ENCODE measurements at places on chromosomes 5 and 9. TPM values are rescaled to one million over a fixed set of nuclear protein-coding genes. Genes with fewer than 3 reads are reported as not detected.
A peak's percentile ranks its signal among the peaks of the same experiment; 100 is the strongest.

GRCh38 chr5:37859805-37860204, 20.0 kb upstream of the GDNF start:
- DNase-seq = no peak

GRIN3A gene
- total RNA-seq = 0.81 TPM

UIMC1 gene
- 32.1 TPM for total RNA-seq

- no peak for DNase-seq
Observed at GRCh38 chr9:18976709-18977531, 56.1 kb downstream of the SAXO1 start.

CCDC192 gene
- not detected for total RNA-seq

DNA sequence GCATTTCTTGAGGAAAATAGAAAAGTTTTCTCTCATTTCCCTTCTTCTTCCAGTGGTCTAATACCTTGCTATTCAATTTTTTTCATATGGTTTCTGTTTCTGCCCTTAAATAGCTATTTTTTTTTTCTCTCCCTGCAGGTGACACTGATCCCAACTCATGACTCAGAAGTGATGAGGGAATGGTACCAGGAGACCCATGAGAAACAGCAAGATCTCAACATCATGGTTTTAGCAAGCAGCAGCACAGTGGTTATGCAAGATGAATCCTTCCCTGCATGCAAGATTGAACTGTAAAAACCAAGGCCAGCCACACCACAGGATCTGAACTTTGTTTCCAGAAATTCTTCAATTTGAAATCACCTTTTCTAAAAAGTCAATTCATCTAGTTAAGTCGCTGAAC, 97.7 kb downstream of the MAP1B start:
- no peak for DNase-seq

GRCh38 chr5:116672203-116672602, 97.6 kb upstream of the SEMA6A start:
- DNase-seq = no peak

GRCh38 chr9:113955076-113955752, 79.1 kb downstream of the ZNF618 start:
- DNase-seq = no peak

DNA sequence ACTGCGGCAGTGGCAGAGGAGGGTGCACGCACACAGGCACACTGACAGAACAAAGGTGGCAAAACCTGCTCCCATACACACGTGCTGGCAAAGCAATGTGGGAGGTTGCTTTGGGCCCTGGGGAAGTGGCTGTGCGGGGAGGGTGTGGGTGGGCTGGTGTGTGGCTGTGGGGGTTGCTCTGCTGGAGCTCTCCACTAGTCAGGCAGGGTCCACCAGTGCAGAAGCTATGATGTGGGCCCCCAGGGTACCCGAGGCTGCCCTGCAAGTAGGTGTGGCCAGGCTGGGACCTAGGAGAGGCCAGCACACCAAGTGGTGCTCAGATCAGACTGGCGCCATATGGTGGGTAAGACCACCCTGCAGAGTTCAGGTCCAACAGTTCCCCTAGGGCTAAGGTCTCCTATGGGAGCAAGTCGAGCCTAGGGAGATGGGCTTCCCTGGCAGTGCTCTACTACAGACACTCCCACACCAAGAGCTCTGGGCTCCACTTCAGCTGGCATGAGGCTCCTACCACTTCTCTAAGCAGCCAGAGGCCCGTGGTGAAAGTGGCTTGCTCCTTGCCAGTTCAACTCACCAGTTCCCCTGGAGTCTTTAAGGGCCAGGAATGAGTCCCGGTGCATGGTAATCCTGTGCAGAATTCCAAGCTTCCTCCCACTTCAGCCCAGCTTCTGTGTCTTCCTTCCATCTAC, 46.2 kb upstream of the IFNE start:
- no peak for DNase-seq

PCDHB12 gene
- total RNA-seq = 1.0 TPM

GPRIN1 gene
- total RNA-seq = 0.56 TPM

- DNase-seq = no peak
Observed at GRCh38 chr5:168683247-168683926, 104.2 kb upstream of the PANK3 start.

GRCh38 chr5:112109331-112110007, 309.6 kb downstream of the EPB41L4A start:
- peak; percentile 38 for DNase-seq

GRCh38 chr5:170252720-170253350, 20.1 kb downstream of the C5orf58 start:
- no peak for DNase-seq

HTR4 gene
- 0.22 TPM for total RNA-seq

CCL27 gene
- total RNA-seq = not detected

MATR3 gene
- 111 TPM for total RNA-seq

VCAN gene
- total RNA-seq = 24.1 TPM

Data from Right ventricle myocardium superior (tissue), 1 donor.